NCI-H1417 treated with DMSO at 0.1 percent for 48 hours (cell line): ENCODE measurements at places on chromosomes 3 and 15.

DNA sequence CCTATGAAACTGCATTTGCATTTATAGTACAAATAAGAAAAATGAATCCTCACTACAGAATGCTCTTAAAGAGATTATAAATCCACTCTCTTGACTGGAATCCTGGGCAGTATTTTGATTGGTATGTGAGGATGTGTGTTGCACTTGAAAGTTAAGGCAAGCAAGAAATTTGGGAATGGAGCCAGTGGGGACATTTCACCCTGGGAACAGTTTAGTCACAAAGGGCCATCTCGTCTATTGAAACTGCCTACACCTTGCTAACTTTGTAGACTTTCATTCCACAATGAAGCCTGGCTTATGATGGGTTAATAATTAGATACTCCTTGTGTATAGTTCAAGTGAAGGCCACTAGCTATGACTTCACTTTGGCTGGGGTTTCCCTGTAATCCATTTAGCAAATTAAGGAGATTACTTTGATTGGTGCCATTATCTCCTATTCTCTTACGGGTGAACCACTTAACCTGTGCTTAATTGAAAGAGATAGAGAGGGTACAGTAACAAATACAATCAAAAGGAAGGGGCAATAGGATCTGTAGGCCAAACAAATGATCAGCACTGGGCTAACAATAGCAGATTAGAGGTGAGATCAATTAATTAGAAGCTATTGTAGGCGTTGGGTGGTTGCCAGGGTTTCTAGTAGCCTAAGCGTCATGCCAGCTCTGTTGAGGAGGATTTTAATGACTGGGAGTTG lies 146.9 kb upstream of the RARB start:
- no peak for DNase-seq

GRCh38 chr15:75723847-75724660 lies 11.4 kb upstream of the CSPG4 start:
- no peak for DNase-seq

DNA sequence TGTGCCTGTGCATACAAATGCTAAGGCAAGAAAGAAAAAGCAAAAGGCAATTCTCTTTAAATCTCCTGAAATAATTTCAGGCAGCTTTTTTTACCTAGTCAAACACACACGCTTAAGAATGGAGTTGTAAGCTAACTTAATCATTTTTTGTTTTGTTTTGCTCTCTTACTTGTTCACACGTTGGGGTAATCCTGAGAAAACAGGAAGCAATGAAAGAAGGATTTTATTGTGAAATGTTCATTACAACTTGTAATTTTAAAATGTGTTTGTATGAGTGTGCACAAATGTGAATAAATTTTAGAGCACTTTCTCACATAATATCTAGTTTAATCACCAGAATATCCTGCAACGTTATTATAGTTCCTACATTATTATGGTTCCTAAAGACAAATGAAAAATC lies 263.8 kb downstream of the LPP start:
- no peak for DNase-seq

DNA sequence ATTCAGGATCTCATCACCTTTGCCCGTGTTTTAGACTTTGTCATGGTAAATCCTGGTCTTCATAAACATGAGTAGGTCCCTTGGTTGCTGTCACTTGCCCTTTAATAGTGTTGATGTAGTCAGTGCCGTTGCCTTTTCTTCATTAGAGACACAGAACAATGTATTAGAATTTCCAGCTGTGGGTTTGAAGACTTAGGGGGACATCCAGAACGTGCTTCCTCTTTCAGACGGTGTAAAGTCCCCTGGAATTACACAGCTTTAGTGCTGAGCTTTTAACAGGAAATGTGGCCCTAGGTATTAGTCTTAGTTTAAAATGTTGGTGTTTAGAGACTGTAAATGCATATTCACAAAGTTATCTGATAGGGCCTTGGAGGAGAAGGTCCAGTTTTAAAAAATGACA lies 8.8 kb upstream of the LRCH3 start:
- DNase-seq, result no peak

DNA sequence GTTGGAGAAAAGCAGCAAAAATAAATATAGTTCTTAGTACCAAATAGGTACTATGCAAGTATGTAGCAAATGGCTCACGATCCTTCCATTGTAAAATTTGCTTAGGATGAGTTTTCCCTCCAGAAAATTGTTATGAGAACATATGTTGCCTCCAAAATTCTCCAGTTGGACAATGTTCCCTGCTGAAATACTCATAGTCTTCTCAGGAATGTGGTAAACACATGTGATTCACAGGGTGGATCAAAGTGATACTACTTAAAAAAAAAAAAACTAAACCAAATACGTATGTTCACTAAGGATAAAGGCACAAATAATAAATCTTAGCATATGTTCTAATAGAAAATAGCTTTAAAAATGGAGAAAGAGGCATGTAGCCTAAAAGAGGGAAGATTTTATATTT lies 84.3 kb upstream of the ZNF385D start:
- DNase-seq, result no peak

GRCh38 chr3:120348065-120348990 lies 826 bp downstream of the LRRC58 start:
- DNase-seq, result peak; percentile 56

GRCh38 chr3:32117320-32117719 lies 10.9 kb downstream of the GPD1L start:
- no peak for DNase-seq

- no peak for DNase-seq
Observed at GRCh38 chr3:98551754-98552153, 20.0 kb downstream of the GPR15 start.
